Natural killer cell (primary cell): ENCODE measurements at places on chromosomes 5 and 9.

GRCh38 chr9:119227422-119227821 is 141.8 kb downstream of the BRINP1 start:
- no peak for DNase-seq

DNA sequence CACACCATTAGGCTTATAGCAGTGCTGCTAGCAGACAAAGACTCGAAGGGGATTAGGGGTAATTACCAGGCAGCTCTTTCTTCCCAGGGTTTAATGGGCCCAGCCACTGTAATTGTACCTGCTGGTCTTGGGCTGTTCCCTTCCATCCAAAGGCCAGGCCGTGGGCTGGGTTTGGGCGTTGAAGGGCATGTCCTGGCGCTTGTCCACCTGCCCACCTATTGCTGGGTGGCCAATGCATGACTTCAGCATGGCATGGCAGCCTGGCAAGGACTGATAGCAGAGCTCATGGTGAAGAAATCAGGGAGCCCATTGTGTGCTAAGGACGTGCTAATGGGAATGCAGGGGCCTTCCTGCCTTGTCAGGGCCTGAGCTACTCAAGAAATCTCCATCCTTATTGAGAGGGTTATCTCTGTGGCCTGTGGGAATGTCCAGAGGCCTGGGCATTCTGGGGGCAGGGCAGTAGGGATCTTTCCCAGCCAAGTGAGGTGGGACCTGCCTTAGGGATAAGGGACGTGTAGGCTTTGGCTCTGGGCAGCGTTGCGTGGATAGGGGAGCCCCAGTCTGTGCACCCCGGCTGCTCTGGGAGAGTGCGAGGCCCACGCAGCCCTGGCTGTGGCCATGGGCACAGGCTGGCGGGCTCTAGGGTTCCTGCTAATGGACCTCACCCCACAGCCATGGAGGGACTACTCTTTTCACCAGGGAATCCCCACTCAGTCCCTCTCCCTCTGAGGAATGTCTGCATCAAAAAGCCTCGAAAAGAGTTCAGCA is 116.1 kb upstream of the PITX1 start:
- no peak for DNase-seq

GRCh38 chr5:135238622-135239452 is 160.2 kb downstream of the MACROH2A1 start:
- no peak for DNase-seq

DNA sequence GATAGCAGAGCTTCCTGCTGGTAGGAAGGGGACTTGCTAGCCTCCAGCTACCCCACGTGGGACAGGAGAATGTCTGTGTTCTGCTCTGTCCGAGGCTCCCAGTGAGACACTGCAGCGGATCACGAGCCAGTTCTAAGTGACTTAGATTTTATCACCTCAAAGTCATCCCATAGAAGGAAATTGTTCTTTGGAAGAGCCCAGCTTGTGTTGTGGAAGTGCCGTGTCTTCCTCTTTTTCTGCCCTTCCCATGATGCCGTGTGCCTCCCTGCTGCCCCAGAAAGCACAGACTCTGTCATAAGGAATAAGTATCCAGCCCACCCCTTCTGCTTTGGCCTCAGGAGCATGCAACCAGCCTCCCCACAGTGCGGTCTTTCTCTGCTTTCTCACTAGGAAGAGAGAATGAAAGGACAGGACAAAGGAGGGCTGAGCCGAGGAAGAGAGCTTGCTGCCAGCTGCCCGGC is 35.6 kb downstream of the RUFY1 start:
- no peak for DNase-seq

DNA sequence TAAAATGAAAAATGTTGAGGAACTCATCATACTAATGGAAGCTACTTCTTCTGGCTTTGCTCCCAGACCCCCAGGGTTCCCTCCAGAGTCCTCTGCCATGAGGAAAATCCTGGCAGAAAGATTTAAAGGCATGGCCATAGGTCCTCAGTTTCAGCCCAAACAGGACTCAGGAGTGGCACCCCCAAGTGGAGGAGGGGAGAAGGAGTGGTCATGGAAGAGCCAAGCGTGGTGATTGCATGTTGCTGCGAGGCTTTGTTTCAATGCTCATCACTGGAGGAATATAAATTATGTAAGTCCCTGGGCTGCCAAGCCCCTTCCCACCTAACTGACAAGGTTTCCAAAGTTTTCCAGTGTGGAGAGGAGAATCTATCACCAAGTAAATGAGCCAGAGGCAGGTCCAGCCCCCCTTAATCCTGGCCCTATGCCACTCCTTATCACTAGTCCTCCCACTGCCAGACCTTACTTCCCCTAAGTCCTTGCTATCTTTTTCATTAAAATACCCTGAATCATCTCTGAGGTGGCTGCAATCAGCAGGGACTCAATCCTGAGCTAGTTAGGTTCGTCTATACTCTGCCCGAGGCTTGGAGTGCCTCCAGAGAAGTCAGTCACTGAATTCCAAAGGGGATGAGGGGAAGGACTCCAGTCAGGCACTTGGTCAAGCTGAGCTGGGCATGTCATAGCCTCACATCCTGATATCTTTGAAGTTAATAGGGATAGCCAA is 70.7 kb upstream of the TAF1L start:
- DNase-seq: no peak

DNA sequence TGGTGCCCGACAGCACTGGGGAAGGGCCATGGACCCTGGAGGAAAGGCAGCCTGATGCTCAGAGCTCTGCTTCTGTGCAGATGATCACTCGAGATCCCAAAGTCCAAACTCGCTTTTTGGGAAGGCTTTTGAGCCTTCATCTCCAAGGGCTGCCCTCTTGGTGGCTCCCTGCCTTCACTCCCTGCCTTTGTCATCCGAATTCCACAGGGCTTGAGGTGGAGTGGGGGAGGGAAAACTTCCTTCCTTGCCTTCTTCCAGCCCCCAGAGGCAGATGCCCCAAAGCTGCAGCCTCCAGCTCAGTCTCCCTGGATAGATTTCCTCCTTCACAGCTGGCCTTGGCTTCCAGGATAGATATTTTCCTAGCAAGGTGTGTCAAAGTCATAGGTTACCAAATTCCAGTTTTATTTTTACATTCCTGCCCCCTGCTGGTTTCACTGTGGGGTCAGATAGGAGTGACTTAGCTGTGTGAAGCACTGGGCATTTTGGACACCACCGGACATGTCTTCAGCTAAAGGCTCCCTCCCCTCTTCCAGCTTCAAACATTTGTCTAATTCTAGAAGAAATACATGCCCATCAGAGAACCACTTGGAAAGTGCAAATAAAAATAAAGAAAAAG is 268.2 kb downstream of the HSPA4 start:
- DNase-seq: no peak

- no peak for DNase-seq
Measured at GRCh38 chr5:179893076-179893957, 14.4 kb downstream of the TBC1D9B start.

GRCh38 chr5:134606726-134607125 is 25.9 kb downstream of the SAR1B start:
- no peak for DNase-seq

DNA sequence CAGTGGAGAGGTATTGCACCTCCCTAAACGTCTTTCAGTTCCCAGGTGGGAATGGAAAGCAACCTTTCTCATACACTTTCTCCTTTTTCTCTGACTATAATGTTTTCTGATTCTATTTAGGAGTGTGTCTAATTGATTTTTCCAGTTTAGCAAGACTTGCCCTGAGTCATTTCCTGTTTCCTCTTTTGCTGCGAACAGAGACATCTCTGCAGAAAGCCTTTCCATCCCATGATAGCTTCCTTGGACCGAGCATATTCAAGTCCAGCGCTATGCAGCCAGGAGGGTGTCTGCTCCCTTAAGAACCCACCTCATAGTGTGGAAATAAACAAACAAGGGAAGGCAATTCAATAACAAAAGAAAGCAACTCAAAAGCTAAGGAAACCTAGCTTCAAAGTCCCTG is 60.0 kb upstream of the CDH6 start:
- DNase-seq: no peak

DNA sequence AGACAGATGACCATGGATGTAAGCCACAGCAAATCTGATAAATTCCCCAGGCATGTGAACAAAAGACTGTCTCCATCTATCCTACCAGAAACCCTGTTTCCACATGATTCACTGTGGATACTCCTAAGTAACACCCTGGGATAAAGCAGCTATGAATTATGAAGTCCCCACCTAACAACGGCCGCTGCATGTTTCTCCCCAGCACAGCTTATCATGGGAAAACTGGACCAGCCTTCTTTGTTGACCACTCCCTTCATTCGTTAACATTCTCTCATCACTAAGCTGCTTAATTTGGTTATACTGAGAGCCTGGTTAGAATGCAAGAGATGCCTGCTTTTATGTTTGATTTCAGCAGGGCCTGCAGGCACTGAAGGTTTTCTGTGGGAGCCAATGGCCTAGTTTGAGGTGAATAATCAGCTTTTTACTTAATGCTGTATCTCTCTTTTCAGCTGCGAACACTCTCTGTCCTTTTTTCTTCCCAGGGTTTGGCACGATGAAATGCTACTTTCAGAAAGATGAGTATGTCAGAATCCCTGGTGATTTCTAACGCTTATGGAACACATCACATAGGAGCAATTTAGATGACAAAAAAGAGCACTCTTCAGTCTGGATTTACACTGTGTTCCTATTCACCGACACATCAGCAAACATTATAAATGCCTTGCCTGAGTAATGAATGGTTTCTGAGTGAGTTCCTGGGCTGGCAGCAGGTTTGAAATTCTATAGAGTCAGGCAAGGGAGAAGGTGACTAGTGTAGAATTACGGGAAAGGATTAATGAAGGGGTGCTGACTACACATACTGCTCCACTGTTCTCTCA is 318.4 kb upstream of the ZNF608 start:
- DNase-seq: no peak

GRCh38 chr9:119052339-119053030 is 316.8 kb downstream of the BRINP1 start:
- no peak for DNase-seq

- DNase-seq: no peak
Measured at GRCh38 chr9:37920471-37921167, 16.7 kb upstream of the SLC25A51 start.

GRCh38 chr5:91670122-91670521 is 287.0 kb upstream of the ARRDC3 start:
- no peak for DNase-seq

DNA sequence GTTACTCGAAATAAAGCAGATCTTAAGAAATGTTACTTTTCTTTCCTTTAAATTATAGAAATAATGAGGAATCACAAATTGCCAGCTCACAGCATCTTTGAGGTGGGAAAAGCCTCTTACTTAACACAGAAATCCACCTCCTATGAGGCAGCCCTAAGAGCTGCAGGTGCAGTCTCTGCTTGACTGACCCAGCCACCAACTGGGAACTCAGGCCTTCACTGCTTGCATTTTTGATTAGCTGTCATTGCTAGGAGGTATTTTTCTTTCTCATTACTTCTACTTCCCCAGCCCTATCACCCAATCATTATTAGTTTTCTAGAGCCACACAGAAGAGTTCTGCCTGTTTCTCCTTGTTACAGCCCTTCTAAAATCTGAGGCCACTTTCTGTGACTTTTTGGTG is 416.5 kb upstream of the KLF4 start:
- DNase-seq: no peak

- no peak for DNase-seq
Measured at GRCh38 chr9:108956022-108956630, 21.9 kb downstream of the ABITRAM start.

GRCh38 chr5:176631383-176632200 is 1.1 kb downstream of the EIF4E1B start:
- DNase-seq: no peak

DNA sequence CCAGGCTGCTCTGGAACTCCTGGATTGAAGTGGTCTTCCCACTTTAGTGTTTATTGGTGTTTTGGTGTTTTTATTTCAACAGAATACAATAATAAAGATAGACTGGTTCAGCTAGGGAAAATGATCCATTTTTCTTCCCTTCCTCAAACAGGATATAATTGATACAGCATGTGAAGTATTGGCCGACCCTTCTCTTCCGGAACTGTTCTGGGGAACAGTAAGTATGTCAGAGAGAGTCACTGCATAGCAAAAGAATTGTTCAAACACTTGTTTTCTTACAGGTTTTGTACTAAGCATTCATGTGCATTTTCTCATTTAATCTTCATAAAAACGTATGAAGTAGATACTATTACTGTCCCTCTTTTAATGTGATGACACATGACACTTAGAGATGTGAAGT is 31.6 kb downstream of the NUP188 start:
- DNase-seq: no peak

DNA sequence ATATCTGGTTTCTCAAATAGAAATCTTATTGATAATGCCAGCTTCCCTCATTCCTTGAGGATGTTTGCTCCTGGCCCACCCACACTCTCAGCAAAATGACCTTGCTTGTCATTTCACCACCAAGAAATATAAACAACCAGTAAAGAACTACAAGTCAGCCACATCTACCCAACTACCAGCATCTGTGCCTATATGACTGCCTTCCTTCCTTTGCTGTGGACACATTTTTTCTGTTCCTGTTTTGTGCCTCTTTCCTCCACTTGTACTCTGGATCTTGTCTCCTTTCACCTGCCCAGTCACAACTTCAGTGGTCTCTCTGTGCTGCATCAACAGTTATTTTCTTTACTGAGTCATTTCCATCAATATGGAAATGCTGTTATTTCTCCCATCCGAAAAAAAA is 20.3 kb downstream of the KIF2A start:
- DNase-seq: no peak

GRCh38 chr9:3949744-3950143 is 350.1 kb downstream of the GLIS3 start:
- DNase-seq: no peak

DNA sequence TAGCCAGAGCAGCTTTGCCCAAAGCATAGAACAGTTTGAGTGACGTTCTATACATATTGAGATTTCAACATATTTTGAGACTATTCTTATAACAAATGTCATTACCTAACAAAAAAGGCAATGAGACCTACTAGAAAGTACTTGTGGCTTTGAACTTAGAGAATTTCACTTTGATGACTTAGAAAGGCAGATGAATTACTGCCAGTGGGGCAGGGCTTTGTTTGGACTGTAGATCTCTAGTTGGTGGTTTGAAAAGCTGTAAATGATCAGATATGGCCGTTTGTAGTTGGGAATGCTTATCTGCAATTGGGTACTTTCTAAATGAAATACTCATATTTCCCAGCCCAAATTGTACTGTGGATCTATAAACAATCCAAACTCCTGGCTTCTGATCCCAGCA is 28.1 kb downstream of the SOX30 start:
- DNase-seq: no peak

DNA sequence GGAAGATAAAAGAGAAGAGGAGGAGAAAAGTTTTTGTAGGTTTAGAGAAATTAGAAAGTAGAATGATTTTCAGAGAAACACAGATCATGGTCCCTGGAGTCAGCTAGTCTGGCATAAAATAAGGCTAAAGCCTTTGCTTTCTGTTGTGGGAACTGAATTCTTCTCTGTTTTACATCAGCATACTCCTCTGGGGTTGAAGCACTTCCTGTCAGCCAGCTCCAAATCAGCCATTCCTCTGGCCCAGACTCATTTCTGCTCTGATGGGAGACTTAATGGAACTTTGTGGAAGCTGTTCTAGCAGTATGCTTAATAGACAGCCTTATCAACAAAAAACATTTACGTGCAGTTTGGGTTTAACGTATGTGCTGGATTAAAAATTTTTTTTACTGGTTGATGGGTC is 143.2 kb downstream of the HMHB1 start:
- no peak for DNase-seq

- DNase-seq: no peak
Measured at GRCh38 chr9:126443144-126443543, 116.5 kb downstream of the MVB12B start.

GRCh38 chr9:127739614-127740330 is 4.7 kb upstream of the TOR2A start:
- no peak for DNase-seq

- no peak for DNase-seq
Measured at GRCh38 chr5:31066655-31067328, 126.7 kb upstream of the CDH6 start.
